ENCODE measurements at places on chromosomes 16 and 17.

GRCh38 chr17:41507315-41507880 lies 2.0 kb upstream of the KRT13 start:
- DNase-seq, result no peak

DNA sequence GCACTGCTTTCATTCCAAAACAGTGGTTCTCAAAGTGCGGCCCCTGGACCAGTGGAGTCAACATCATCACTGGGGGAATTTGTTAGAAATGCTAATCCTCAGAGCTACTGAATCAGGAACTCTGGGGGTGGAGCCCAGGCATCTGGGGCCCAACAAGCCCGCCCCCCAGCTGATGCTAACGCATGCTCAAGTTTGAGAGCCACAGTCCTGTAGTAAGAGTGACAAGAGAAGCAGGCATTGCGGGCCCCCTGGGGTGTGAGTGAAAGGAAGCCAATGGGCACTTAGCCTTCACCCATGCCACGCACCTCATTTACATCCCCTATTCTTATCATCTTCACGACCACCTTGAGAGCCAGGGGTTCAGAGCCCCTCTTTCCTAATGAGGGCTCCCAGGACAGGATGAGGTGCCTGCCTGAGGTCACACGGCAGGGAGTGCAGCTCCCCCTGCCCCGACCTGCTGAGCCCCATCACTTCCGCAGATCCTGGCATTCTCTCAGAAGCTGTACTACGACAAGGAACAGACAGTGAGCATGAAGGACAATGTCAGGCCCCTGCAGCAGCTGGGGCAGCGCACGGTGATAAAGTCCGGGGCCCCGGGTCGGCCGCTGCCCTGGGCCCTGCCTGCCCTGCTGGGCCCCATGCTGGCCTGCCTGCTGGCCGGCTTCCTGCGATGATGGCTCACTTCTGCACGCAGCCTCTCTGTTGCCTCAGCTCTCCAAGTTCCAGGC lies 9.1 kb downstream of the CA4 start:
- DNase-seq, result no peak

GRCh38 chr16:89202422-89203215 lies 2.3 kb upstream of the SLC22A31 start:
- no peak for DNase-seq

- DNase-seq, result no peak
Observed at GRCh38 chr16:55494994-55495421, 13.9 kb upstream of the LPCAT2 start.

DNA sequence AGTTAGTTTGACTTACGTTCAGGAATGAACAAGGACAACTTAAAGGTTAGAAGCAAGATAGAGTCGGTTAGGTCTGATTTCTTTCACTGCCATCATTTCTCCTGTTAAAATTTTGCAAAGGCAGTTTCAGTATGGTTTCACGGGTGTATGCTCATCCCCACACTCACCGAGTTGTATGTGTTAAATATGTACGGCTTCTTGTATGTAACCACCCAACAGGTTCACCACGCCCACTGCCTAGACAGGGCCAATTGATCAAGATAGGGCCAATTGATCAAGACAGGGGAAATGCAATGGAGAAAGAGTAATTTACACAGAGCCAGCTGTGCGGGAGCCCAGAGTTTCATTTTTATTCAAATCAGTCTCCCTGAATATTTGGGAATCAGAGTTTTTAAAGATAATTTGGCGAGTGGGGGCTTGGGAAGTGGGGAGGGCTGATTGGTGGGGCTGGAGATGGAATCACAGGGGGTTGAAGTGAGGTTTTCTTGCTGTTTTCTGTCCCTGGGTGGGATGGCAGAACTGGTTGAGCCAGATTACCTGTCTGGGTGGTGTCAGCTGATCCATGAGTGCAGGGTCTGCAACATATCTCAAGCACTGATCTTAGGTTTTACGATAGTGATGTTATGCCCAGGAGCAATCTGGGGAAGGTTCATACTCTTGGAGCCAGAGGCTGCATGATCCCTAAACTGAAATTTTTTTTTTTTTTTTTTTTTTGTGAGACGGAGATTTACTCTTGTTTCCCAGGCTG lies 62.4 kb upstream of the PLCG2 start:
- no peak for DNase-seq

Measured in activated T-cell treated with anti-CD3 and anti-CD28 coated beads for 4 hours (primary cell).